Activated CD8-positive, alpha-beta memory T cell treated with anti-CD3 and anti-CD28 coated beads for 1 hour (primary cell): ENCODE measurements at places on chromosomes 5 and 9.

DNA sequence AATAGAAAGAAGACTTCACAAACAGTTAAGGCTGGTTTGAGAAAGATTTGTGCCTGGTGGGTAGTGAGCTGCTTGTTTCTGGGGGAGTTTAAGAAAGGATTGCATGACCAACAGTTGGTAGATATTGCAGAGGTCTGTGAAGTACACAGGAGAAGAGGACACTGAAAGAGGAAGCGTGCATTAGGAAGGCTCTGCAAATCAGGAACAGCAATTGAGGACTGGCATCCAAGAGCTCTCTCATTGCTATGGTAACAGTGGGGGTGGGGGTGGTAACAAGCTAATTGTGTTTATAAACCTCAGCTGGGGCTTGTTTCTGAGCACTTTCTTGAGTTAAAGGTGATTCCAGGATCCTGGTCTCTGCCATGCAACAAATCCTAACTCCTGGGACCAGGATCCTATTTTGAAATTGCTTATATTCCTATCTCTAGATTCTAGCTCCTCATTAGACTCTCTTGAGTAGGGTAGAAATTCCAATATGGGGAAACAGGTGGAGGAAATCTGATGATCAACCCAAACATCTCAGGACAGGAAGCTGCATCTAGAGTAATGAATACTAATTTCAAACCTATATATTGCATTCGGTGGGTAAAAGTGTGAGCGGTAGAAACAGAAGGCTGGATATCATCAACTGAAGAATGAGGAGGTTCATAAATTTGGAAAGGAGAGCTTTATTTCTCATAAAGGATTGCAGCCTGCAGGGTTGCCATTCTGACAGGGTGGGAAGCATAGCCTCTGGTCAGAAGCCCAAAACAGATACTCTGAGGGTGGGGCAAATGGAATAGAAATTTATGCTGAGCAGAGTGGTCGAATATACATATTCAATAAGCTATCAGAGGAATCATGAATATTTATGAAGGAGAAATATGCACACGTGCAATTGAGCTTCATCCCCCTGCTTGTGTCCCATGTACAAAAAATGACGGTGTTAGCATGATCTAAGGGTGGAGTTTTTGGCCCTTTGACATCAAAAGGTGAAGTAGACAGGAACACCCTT lies 79.4 kb downstream of the PTTG1 start:
- no peak for DNase-seq

- DNase-seq, result no peak
Measured at GRCh38 chr5:5572976-5573797, 150.7 kb downstream of the ICE1 start.

GRCh38 chr5:61768692-61769281 lies 436.7 kb downstream of the ZSWIM6 start:
- DNase-seq, result no peak

DNA sequence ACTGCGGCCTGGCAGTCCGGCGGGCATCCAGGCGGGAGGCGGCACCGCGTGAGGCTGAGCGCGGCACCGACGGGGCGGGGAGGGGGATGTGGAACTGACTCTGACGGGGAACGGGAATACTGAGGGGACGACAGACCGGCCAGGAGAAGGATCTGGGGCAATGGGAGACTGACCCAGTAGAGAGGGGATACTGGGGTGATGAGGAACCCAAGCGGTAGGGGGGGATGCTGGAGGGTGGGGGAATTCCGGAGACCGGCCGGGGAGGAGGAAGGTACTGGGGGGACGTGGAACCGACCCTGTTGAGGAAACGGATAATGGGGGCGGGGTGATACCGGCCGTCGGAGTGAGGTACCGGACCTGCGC lies 423 bp downstream of the IPPK start:
- DNase-seq, result no peak

- no peak for DNase-seq
Measured at GRCh38 chr5:89179731-89180130, 296.7 kb upstream of the MEF2C start.

GRCh38 chr5:25255128-25255527 lies 610.4 kb upstream of the CDH10 start:
- no peak for DNase-seq

GRCh38 chr9:132901858-132902831 lies 23.4 kb downstream of the SPACA9 start:
- DNase-seq, result peak; percentile 47

DNA sequence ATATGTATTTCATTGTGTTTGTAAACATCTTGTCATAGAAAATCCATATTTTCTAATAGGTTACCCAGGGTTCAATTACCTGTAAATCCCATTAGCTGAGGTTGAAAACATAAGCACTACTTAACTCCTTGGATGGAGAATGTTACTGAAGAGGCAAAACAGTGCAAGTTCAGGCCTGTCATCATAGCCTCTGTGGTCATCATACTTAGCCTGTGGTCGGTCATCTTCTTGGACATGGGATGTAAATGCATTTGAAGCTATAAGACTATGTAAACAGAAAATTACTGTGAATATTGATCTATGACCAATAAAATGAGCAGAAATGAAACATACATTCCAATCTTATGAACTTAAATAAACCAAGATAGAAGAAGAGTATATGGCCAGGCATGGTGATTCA lies 164.7 kb downstream of the CHSY3 start:
- no peak for DNase-seq

DNA sequence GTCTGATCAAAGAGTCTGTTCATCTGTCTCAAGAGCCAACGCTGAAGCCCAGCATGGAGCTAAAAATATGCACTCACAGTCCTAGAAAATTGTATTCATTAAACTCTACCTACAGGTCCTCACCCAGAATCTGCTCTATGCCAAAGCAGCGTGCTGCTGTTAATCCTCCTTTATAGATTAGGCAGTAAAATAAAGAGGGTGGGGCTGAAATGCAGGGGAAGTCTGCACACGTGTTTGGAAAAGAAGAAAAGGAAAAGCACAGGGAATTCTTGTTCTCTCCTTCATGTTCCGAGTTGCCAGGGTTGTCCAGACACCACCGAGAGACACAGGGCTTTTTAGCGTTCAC lies 121.4 kb upstream of the TMEM161B start:
- DNase-seq, result no peak

DNA sequence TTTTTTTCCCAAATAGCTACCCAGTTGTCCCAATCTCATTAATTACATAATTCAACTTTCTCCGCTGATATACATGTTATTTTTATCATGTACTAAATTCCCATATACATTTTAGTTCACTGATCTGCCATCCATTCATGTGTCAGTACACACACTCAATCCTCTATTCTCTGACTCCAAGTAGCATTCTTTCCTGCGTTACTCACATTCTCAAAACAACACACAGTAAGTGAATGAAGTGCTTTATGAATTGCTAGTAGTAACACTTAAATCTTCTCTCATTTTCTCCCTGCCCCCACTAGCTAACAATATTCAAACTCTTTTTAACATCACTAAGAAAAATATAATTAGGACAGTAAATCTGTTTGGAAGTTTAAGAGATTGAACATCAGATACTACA lies 8.9 kb downstream of the ZNF366 start:
- no peak for DNase-seq

DNA sequence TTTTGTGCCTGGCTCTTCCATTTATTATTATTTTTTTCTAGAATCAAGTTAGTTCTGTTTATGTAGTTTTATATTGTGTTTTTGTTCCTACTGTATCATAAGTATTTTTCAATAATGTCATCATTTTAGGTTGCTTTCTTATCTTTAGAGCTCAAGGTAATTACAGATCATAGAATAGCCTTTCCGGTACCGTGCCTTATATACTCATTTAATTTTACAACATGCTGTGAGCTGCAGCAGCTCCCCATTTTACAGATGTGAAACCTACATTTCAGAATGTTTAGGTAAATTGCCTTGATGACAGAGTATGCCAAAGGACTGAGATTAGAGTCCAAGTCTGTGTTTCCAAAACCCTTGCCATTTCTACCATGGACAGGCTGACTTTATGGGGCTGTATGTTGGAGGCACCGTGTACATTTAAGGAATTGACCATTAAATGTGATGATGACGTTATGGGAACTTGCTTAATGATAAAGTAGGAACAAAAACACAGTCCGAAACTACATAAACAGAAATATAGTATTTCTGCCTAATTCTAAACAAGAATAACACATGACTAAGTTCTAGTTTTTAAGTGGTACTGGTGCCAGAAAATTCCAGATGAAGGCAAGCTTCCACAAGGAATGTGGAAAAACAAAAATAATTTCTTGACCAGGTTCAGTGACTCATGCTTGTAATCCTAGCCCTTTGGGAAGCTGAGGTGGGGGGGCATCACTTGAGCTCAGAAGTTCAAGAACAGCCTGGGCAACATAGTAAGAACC lies 97.7 kb downstream of the IQGAP2 start:
- no peak for DNase-seq

DNA sequence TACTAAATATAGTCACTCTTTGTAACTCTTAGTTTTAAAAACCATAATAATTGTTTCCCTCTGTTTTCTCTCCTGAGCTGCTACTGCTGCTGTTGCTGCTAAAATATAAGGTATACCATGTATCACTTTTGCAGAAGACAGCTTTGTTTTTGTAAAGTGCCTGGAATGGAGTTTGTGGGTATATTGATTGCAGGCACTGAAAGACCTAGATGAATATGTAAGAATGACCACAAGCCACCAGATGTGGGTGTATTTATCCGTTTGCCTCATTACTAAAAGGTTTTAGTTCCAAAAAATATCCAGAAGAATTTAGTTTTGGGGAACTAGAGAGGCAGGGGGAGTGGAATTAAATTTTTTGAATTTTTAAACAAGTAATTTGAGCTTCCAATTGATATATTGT lies 151.1 kb upstream of the CDKN2B start:
- DNase-seq, result no peak

DNA sequence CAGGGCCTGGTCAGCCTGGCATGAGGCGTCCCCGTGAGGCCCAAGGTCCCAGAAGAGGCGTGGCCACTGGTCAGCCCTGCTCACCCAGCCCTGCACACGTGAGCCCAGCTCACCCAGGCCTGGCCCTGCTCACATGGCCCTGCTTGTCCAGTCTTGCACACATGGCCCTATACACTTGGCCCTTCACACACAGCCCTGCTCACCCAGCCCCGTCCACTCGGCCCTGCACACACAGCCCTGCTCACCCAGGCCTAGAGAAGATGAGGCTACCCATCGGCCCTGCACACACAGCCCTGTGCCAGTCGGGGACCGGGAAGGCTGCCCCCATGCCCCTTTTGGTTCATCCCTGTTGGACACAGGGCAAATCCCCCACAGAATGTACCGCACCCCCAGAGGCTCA lies 28.4 kb downstream of the ZDHHC11B start:
- DNase-seq, result no peak

DNA sequence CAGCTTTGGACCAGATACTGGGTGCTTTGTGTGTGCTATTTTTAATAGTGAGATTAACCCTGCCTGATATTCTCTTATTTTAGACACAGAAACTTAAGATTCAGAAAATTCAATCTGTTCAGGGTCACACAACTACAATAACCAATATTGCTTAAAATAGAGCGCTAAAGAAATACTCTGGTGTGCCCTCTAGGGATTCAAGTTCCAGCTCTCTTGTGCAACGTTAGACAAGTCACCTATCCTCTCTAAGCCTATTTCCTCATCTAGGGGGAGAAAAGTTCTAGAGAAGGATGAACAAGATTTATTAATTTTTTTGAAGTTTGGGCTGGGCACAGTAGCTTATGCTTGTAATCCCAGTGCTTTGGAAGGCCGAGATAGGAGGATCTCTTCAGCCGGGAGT lies 2.1 kb upstream of the SCAI start:
- DNase-seq, result no peak

DNA sequence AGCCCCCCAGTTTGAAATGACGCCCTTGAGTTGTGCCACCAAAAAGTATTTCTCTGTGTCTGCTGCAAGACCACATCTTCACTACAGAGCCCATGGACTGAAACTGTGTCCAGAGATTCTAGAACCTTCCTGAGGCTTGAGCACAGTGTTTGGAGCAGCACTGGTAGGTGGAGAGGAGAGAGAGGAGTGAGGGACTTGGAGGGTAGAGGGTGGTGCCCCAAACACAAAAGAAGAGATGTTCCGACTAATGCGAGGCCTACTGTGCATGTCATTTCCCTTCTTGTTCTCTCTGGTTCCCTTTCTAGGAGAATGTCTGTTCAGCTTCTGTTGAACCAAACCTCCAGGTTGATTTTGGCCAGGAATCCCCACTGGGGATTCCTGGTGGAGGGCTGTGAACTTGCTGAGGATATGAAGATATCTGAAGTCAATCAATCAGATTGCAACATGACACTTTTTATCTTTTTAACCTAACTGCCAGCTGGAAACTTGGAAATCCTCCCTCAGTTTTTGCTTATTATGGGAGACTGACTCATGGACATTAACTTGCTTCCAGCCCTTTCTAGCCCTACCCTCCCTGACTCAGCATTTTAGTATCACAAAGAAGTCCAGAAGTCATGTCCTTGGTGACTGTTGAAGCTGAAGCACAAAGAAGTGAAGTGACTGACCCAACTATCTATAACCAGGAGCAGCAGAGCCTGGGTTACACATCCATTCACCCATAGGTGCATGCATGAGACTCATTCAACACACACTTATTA lies 154.5 kb downstream of the NR3C1 start:
- DNase-seq, result no peak

DNA sequence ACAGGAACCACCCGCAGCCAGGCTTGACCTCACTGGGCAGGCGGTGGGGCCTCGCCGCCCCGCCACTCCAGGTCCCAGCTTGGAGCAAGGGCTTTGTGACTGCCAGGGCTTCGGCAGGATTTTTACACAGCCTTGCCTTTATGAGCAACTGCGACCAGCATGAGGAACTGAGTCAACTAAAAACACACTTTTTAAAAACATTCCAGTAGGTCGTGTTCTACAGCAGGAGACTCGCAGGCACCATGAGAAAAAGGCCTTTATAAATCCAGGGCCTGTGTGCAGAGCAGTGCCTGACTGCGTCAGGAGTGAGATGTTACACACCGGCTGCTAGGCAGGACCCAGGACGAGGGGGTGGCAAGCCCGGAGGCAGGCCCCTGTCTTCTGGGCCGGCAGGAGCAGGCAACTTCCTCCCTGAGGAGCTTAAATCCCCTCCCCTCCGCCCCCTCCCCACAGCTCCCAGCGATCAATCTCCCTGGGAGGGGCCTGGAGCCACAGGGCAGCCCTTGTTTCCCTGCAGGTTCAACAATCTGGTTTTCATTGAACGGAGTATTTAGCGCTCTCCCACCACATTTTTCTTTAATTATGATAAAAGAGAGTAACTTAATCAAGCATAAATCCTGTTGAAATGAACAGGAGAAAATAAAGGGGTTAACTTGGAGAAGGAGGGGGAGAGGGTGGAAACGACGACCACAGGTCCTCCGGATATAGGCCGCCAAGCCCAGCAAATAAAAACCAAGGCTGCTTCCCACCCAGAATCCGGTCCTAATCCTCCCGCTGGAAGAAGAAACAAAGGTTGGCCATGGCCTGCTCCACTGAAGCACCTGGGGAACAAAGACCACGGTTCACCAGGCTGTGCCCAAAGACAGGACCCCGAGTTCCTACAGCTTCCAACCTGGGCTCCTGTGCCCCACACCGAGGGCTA lies 92.5 kb downstream of the ROR2 start:
- no peak for DNase-seq

DNA sequence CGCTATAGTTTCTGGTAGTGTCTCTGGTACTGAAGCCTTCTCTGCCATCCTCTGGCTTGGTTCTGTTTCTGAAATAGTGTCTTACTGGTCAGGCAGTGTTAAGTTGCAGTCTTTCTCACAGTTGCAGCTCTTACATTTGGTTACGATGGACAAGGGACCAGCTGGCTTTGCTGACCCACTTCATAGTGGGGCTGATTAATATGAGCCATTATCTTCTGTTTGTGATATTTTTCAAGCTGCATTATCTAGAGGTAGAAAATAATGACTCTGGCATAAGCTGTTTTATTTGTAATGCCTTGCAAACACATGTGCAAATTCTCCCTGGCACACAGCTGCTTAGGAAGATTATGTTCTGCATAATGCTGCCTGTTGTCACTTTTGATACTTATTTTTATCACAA lies 199.1 kb downstream of the KDM4C start:
- DNase-seq, result no peak

GRCh38 chr9:108859459-108860114 lies 2.5 kb upstream of the ACTL7A start:
- DNase-seq, result no peak
